ENCODE measurements at places on chromosomes 11 and 22.

DNA sequence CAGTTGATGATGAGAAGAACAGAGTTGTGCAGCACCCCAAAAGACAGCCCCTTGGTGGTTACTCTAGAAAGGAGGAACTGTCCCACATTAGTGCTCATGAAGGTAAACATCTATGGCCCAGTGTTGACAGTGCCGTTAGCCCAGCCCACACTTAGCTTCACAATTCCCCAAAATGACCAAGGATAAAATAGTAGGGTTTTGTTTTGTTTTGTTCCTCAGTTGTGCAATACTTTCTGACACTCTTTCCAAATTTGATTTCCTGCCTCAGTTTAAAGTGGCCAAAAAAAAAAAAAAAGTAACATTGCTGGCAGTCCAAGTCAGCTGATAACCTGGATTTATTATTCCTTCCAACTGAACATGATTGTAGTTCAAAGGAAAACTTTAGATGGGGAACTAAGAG lies 269.4 kb downstream of the TMEM135 start:
- no peak for DNase-seq

DNA sequence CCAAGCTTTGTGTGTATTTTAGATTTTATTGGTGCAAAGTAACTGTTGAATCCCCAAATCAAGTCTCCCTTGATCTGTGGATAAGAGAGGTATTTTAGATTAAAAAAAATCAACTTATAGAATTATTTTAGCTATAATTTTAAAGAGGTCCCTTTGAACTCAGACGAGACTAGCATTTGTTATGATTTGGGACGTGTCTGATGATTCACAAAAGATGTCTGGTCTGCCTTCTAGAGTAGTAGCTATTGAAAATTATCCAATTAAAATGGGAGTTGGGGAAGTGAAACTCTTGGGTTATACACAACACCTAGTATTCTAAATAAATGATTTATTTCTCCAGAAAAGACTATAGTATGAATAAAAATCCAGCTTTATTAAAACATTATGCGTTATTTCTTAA lies 227.9 kb upstream of the GRIA4 start:
- no peak for DNase-seq

DNA sequence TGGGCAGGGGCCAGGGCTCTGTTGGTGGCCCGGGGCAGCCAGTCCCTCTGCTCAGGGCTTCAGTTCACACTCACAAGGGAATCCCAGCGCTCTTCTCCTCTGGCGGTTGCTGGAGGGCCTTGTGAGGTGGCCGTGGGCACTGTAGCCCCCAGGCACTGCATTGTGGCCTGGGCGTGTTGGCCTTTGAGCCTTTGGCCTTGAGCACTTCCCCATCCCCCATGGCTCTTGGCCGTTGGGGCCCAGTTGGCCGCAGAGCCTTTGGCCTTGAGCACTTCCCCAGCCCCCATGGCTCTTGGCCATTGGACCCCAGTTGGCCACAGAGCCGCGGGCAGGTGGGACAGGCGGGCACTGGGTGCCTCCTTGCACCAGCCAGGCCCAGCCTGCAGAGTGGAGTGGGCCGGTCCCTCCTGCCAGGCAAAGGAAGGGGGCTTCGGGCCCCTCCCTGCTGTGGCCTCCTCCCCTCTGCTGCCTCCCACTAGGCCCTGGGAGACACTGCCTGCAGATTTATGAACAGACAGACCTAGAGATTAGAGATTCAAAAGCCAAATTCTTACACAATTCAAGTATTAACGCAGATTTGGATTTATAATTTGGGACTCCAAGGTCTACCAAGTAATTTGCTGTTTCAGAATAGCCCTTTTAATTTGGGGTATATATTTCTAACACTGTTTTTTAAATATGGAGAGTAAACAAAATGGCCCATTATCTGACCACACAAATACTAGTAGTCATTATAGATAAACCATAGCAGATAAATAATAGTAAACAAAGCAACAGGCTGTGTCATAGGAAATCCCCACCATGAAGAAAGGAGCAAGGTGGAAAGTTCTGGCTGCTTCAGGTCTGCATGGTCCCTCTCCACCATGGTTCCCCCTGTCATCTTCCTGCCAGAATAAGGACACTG lies 18.2 kb upstream of the TXNRD2 start:
- no peak for DNase-seq

GRCh38 chr11:61967924-61968757 lies 707 bp upstream of the FTH1 start:
- DNase-seq = peak; percentile 36

- no peak for DNase-seq
Measured at GRCh38 chr11:3171931-3172560, 6.9 kb upstream of the OSBPL5 start.

DNA sequence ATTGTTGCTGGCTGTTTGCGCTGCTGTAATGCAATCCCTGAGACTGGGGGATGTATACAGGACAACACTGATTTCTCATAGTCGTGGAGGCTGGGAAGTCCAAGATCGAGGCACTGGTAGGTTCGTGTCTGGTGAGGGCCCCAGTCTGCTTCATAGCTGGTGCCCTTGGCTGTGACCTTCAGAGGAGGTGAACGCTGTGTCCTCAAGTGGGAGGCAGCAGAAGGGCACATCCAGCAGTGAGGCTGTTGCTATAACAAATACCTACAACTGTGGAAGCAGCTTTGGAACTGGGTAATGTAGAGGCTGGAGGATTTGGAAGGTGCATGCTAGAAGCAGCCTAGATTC lies 21.3 kb downstream of the KRTAP5-5 start:
- DNase-seq = no peak

GRCh38 chr11:71434576-71435130 lies 13.5 kb downstream of the DHCR7 start:
- no peak for DNase-seq

- DNase-seq = peak; percentile 95
Measured at GRCh38 chr11:10385696-10386095, 69.4 kb upstream of the AMPD3 start.

- no peak for DNase-seq
Measured at GRCh38 chr11:104175769-104176168, 11.8 kb upstream of the PDGFD start.

- no peak for DNase-seq
Measured at GRCh38 chr11:79121351-79121750, 319.5 kb downstream of the TENM4 start.

DNA sequence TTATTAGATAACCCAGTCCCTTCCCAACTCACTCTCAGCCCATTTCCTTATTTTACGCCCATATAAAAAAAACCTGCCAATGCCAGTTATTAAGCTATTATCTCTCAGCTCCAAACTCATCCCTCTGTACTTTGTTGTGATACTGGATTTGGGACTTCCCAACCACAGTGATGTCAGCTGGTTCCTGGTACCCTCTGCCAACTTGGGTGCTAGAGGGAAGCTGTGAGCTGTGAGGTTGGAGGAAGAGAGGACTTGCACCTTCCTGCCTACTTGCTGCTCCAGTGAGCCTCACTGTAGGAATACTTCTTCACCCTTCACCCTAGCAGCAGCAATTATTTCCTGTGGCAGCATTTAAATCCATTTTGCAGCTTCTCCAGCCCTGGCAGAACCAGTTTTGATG lies 19.2 kb upstream of the CSF2RB start:
- DNase-seq = no peak

- DNase-seq = no peak
Measured at GRCh38 chr11:83835423-83835822, 549.3 kb upstream of the CCDC90B start.

DNA sequence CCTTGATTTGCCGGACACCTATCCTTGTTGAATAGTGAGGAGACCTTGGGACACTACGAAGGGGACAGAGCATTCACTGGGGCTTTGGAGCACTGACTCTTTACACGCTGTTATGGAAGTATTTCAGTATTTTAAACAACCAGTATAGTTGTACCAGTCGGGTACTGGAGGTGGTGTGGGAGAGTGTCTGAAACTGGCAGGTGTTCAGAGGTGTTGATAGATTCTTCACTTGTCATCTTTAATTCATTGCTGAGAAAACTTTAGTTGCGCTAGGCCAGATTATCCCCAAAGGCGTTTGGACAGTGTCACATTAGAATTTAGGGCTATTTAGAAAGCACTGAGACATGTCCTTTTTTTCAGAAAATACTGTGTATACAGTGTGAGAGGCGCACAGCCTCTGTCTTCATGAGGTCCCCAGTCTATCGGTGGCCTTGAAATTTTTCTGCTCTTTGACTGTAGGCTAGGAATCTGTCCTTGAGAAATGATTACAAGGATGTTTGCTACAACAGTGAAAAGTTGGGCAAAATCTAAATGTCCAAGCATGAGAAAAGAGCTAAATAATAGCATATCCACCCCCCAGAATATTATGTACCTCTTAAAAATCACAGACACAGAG lies 69.7 kb downstream of the TEAD1 start:
- DNase-seq = no peak

DNA sequence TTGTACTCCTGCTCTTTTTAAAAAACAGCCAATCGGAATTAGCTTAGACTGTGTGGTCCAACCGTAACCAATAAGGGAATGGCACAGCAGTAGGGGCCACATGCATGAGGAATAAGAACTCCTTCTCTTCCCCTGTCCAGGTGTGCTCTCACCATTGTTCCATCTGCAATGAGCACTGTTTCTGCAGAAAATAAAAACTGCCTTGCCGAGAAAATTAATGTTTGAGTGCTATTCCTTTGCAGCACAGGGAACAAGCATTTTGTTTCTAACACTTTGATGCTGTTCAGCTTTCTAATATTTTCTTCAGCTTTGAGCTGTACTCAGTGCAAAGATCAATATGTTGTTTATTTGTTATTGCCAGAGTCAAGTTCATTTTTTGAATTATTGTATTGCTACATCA lies 57.9 kb downstream of the PIWIL3 start:
- DNase-seq = no peak

DNA sequence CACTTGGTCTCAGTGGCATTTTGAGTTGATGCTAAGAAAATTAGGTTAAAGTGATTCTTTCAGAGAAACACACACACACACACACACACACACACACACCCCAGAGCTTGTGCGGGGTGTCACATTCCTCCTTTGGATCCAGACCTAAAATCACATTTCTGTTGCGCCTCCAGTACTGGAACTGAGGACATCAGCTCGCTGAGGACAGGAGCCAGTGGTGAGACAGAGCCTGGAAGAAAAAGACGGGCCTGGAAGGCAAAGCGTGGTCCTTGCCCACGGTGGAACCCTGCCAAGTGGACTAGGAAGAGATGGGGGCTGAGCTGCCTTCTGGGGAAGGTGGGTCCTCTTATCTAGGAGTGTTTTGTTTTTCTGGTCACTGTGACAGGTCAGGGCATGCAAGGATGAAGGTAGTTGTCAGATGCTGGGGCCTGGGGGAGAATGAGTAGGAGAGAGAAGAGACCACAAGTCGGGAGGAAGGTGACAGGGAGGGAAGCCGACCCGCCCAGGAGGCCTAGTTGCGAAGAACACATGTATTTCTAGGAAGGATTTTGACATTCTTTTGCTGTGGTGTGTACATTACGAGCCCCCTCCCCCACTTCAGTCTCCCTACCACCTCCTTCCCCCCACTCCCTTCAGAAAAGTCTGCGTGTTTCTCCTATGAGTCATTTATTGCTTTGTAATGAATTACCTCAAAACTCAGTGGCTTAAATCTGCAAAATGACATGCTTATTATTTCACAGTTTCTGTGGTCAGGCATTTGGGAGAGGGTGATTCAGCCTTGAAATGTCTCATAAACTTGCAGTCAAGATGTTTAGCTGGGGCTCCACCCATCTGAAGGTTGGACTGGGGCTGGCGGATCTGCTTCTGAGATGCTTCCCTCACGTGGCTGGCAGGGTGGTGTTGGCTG lies 4.8 kb upstream of the ELFN2 start:
- DNase-seq = peak; percentile 99

- DNase-seq = no peak
Measured at GRCh38 chr22:21981874-21982273, 713 bp downstream of the TOP3B start.

- DNase-seq = no peak
Measured at GRCh38 chr11:34957206-34957605, 40.8 kb downstream of the PDHX start.

DNA sequence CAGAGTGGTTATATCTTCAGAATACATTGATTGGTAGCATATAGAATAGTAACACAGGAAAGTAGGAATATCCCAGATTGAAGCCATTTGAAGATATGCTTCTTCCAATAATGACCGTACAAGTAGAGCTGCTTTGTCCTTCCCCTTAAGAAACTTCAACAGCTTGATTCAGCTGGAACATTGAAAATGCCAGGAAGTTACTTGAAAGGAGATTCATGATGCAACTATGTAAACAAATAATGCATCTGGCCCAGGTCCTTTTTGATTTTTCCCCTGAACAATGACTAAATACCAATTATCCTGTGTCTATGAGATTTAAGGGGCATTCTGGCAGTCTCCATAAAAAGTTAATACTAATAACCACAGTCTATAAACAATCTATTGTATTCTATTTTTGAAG lies 3.0 kb downstream of the DKK3 start:
- DNase-seq = peak; percentile 87

DNA sequence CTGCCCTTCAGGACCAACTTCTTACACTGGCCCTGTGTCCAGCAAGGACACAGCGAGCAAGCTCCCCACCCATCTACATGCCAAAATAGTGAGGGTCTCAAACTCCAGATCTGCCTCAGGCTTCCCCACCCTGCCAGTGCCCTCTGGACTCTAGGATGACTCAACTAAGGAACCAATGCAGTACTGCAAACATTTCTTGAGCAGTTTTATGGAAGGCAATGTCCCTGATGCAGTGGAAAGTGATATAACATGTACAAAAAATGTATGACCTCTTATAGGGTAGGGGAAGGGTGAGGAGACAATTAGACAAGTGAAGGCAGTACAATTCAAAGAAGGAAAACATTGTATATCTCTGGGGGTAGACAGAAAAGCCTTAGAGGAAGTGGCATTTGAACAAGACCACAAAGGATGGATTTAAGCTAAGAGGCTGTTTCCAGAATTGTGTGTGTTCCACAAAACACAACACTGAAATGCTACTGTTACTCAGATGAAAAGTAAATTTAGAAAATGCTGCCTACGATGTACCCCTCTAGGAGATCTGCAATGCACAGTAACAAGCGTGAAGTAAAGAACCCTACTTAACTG lies 47.3 kb downstream of the RAB30 start:
- no peak for DNase-seq

DNA sequence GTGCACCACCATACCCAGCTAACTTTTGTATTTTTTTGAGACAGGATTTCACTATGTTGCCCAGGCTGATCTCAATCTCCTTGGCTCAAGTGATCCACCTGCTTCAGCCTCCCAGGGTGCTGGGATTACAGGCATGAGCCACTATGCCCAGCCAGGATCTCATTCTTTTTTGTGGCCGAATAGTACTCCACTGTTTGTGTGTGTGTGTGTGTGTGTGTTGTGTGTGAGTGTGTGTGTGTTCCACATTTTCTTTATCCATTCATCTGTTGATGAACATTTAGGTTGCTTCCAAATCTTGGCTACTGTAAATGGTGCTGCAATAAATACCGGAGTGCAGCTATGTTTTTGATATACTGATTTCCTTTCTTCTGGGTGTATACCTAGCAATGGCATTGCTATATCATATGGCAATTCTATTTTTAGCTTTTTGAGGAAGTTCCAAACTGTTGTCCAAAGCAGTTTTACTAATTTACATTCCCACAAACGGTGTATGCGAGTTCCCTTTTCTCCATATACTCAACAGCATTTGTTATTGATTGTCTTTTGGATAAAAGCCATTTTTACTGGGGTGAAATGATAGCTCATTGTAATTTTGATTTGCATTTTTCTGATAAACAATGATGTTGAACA lies 105.4 kb downstream of the TTC28 start:
- DNase-seq = no peak
